ENCODE measurements at places on chromosomes 4 and X.

- DNase-seq, result no peak
Observed at GRCh38 chr4:87152310-87153041, 67.9 kb downstream of the KLHL8 start.

- no peak for DNase-seq
Observed at GRCh38 chr4:109072595-109072994, 229.9 kb downstream of the COL25A1 start.

DNA sequence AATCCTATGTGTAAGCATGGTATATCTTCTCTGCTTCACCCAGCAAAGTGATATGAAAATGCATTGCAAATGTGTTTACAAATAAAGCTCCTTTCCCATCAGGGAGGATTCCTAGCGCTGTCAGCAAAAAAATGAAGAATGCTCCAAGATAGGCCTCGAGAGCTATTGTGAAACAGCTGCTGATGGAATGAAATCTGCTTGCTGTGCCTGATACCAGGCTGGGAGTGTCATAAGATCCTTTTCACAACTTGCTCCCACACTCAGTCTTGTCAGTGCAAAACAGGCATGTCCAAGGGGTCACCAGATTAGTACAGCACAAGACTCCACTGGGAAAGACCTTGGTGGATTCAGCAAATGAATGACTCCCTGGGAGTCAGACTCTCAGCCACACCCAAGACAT, 34.1 kb downstream of the HNRNPH2 start:
- DNase-seq, result no peak

- no peak for DNase-seq
Observed at GRCh38 chr4:104532677-104533076, 38.0 kb upstream of the CXXC4 start.

DNA sequence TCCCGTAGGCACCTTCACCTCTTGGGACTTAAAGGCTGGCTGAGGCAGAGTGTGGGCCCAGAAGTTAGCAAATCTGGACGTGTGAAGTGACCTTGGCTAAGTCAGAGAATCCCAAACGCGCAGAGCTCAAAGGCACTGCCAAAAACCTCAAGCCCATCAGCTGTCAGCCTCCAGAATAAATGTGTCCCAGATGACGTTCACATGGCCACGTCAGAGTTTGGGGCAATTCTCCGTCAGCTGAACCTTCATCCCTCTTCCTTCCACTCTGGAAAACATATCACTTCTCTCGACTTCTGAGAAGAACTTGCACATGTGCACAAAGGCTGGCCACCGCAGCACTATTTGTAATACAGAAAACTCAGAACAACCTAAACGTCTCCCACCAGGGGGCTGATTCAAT, 35.7 kb upstream of the APLN start:
- DNase-seq, result no peak

Data from stimulated activated CD4-positive, alpha-beta T cell treated with anti-CD3 and anti-CD28 coated beads, Interleukin-1b, Interleukin-23, amount 100 ng/mL, for 1 hour (primary cell).